Transverse colon (tissue), 4 donors: ENCODE measurements at places on chromosomes 2 and 18. TPM values are rescaled to one million over a fixed set of nuclear protein-coding genes. Genes with fewer than 3 reads are reported as not detected.

GRCh38 chr2:207231106-207231865 lies 65.5 kb upstream of the KLF7 start:
- no peaks in the 10 kb centered on the region for H3K27me3 ChIP-seq
- DNase-seq: no peak
- peaks cover 9% of the 10 kb centered on the region for H3K4me1 ChIP-seq
- no peak overlapping the region for H3K27ac ChIP-seq

DNA sequence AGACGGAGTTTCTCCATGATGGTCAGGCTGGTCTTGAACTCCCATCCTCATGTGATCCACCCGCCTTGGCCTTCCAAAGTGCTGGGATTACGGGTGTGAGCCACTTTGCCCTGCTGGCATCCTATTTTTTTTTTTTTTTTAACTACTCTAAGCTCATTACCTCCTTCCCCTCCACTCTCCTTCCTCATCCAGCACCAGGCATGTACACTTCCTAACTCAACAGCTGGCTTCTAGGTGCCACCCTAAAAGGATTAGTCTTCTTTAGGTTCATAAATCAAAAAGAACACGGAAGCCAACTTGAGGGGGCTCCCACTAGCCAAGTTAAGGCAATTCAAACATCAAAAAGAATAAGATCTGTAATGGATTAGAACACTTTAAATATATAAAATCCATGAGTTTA lies 70.6 kb upstream of the TEX51 start:
- no peak for DNase-seq
- no peaks in the 10 kb centered on the region for H3K36me3 ChIP-seq
- no peaks in the 10 kb centered on the region for H3K4me1 ChIP-seq
- no peaks in the 10 kb centered on the region for H3K27me3 ChIP-seq

- H3K27ac ChIP-seq: no peak overlapping the region
- DNase-seq: no peak
- no peaks in the 10 kb centered on the region for H3K4me1 ChIP-seq
- no peaks in the 10 kb centered on the region for H3K36me3 ChIP-seq
- H3K4me3 ChIP-seq: no peak overlapping the region
Measured at GRCh38 chr2:83661711-83662110, 797.4 kb downstream of the SUCLG1 start.

DNA sequence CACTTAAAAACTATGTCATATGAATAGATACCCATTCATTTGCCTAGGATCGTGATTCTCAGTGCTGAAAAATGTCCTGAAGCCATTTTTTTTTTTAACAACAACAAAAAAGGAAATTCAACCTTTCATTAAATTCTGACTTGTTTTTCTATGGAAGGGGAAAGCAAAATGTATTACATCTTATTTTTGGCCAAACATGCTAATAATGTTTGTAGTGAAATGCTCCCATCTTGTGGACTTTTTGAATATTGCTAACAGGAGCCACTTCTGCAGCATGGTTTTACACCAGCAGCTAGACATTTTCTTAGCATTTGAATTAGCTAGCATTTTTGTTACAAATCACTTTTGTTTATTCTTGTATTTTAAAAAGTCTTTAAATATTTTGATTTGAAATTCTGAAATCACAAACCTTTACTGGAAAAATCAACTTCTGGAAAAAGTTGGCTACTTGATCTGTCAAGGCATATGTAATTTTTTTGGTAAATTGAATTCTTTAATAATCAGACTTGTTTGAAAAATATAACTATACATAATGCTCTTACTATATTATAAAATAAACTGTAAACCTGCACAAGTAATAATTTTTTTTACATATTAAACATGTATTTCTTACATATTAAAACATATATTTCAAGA lies 75.8 kb downstream of the KIDINS220 start:
- no peaks in the 10 kb centered on the region for H3K27me3 ChIP-seq
- no peaks in the 10 kb centered on the region for H3K36me3 ChIP-seq
- no peak overlapping the region for H3K27ac ChIP-seq
- no peaks in the 10 kb centered on the region for H3K4me1 ChIP-seq
- H3K4me3 ChIP-seq: no peak overlapping the region

DNA sequence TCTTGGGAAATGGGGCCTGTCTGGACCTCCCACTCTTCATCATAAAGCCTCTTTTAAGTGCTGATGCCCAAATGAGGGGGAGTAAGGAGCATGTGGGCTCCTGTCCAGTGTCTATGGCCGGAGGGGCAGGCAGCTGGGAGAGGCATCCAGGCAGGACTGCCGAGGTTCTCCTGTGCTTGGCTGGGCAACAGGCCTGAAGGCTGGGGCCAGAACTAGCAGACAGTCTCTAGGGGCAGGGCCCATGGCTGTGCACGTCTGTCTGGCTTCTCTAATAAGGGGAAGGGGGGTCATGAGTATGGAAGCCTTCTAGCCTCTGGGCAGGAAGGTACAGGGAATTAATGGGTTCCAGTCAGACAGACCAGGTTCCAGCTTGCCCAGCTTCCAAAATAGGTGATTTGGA lies 128.6 kb downstream of the SMAD2 start:
- no peaks in the 10 kb centered on the region for H3K4me1 ChIP-seq
- H3K27me3 ChIP-seq: no peaks in the 10 kb centered on the region
- DNase-seq: no peak
- no peak overlapping the region for H3K4me3 ChIP-seq

GRCh38 chr2:165113414-165113813 lies 90.4 kb downstream of the SCN3A start:
- H3K36me3 ChIP-seq: no peaks in the 10 kb centered on the region
- DNase-seq: no peak
- no peaks in the 10 kb centered on the region for H3K27me3 ChIP-seq
- H3K4me3 ChIP-seq: no peak overlapping the region
- H3K4me1 ChIP-seq: no peaks in the 10 kb centered on the region

DNA sequence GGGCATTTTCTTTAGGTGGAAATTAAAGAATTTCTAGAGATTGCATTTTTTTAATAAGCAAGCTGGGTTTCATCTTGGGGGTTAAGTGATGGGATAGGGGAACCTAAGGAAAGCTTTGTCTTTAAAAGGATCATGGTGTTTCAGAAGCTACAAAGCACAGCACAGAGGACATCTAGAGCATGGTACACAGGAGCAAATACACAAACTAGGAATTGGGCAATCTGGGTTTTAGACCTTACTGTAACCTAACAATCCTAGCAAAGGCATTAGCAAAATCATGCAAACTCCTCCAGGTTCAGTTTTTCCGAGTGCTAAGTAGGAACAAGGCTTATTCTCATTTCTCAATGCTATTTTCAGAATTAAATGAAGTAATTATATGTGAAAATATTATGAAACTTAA lies 134.1 kb downstream of the CD226 start:
- no peak overlapping the region for H3K4me3 ChIP-seq
- H3K27ac ChIP-seq: no peak overlapping the region
- H3K36me3 ChIP-seq: no peaks in the 10 kb centered on the region
- no peaks in the 10 kb centered on the region for H3K27me3 ChIP-seq
- H3K4me1 ChIP-seq: no peaks in the 10 kb centered on the region

DNA sequence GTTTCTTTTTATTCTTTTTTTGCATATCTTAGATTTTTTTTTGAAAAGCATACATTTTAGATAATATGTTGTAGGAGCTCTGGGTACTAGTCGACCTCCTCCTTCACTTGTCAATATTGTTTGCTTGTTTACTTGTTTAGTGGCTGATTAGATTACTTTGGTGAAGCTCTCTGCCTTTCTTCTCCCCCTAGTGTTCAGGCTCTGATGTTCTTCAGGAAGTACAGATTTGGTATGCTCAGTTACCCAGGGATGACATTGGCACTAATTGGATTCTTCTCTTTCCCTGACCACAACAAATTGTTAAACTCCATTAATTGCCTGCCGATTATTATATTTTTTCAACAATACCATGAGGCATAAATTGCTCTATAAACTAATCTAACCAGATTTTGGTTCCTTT lies 491.2 kb downstream of the SUCLG1 start:
- no peak for DNase-seq
- no peak overlapping the region for H3K4me3 ChIP-seq
- H3K27me3 ChIP-seq: no peaks in the 10 kb centered on the region
- no peaks in the 10 kb centered on the region for H3K36me3 ChIP-seq

DNA sequence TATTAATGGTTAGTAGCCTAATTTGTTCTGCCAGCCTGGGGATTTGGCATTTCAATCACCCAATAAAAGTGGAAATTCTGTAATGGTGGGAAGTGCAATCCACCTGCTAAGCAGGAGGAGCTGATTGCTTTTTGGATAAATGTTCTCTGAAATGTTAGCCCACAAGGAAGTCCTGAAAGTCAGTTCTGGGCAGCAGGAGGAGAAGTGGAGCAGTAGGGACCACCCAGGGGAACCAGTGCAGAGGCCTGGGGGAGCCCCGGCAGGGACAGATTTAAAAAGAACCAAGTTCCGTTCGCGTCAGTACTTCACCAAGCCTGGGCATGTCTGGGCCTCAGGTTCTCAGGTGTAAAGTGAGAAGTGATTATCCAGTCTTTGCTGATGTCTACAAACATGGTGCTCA lies 248.5 kb upstream of the RAB6C start:
- H3K27ac ChIP-seq: no peak overlapping the region
- no peak overlapping the region for H3K4me3 ChIP-seq
- H3K4me1 ChIP-seq: no peaks in the 10 kb centered on the region
- no peaks in the 10 kb centered on the region for H3K36me3 ChIP-seq

DNA sequence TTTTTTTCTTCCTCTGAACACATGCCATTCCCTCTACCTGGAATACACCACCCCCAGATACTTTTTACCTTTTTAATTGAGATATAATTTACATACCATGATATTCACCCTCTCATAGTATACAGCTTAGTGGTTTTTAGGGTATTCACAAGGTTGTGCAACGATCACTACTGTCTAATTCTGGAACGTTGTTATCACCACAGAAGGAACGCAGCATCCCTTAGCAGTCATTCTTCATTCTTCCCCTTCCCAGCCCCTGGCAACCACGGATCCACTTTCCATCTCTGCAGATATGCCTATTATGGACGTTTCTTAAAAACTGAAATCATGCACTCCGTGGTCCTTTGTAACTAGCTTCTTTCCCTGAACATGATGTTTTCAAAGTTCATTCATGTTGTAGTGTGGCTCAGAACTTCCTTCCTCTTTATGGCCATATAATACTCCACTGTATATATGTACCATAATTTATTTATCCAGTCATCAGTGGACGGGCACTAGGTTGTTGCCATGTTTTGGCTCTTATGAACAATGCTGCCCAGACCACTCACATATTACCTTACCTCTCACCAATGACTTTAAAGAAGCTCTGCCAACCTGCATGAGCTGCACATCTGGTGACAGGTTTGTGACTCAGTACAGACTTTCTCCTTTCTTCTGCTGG lies 168.9 kb downstream of the CTIF start:
- H3K36me3 ChIP-seq: no peaks in the 10 kb centered on the region
- no peak overlapping the region for H3K4me3 ChIP-seq
- no peak for DNase-seq
- no peaks in the 10 kb centered on the region for H3K4me1 ChIP-seq
- H3K27ac ChIP-seq: no peak overlapping the region
- no peaks in the 10 kb centered on the region for H3K27me3 ChIP-seq

- no peak overlapping the region for H3K4me3 ChIP-seq
- H3K27ac ChIP-seq: no peak overlapping the region
- H3K27me3 ChIP-seq: no peaks in the 10 kb centered on the region
- no peaks in the 10 kb centered on the region for H3K4me1 ChIP-seq
- no peaks in the 10 kb centered on the region for H3K36me3 ChIP-seq
- DNase-seq: no peak
Measured at GRCh38 chr2:191571163-191571769, 106.7 kb upstream of the NABP1 start.

DNA sequence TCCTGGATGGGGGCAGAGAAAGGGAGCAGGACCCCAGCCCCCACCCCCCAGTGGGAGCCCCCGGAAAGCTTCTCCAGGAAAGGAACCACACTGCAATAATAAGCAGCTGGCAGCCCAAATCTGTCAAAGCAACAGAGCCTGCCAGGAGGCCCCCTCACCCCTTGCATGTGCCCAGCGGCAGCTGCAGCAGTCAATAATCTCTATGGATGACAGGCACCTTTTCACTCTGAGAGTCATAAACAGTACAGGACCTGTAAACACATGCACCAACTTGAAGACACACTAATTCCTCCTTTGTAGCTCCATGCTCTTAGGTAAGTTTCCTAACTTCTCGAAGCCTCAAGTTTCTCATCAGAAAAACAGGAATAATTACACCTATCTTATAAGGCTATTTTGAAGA lies 26.2 kb upstream of the KDM3A start:
- H3K4me1 ChIP-seq: no peaks in the 10 kb centered on the region
- H3K27ac ChIP-seq: no peak overlapping the region
- no peaks in the 10 kb centered on the region for H3K36me3 ChIP-seq
- no peak overlapping the region for H3K4me3 ChIP-seq

Gene AFF3
- 20.2 TPM for total RNA-seq

- H3K4me3 ChIP-seq: peak overlapping the region; percentile 86
- no peaks in the 10 kb centered on the region for H3K36me3 ChIP-seq
- peak; percentile 73 for DNase-seq
- peaks cover 22% of the 10 kb centered on the region for H3K4me1 ChIP-seq
- H3K27me3 ChIP-seq: no peaks in the 10 kb centered on the region
Measured at GRCh38 chr2:84906108-84906899, 848 bp downstream of the TMSB10 start.

Gene KCNF1
- not detected for total RNA-seq

DNA sequence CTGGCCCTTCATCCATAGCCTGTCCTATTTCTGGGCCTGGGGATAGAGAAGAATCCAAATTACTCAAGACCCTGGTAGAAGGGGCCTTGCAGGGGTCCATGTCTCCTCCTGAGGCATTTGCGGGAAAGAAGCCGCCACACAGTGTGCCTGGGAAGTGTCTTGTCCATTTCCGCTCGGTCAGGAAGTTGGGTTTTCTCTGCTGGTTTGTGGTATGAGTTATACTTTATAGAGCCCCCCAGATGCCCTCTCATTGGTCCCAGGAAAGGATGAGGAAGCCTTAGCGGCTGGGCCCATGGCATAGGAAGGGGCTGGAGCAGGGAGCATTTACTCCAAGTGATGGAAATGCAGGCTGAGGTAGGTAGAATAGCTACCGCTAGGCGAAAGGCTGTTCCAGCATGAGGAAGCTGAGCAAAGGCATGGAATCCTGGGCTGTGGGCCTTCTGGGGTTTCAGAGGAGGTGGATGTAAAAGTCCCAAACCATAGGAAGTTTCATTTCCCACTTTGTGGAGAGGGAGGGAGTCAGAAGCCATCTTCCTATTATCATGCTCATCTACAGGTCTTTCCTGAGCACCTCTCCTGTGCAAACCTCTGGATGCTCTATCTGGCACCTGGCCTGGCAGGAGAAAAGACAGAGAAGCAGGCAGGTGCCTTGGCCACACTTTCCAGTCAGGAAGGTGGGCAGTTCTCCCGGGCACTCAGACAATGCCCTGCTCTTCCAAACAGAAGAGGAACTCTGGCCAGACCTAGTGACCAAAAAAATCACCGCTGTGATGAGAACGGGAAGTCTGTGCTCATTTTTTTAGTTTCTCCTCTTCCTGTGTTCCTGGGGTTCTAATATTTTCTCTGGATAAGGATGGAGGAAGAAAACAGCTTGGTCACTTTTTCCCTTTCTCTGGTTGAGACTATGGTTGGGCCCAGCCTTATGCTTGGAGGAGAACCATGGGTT lies 2.6 kb upstream of the CD207 start:
- peaks cover 9% of the 10 kb centered on the region for H3K27me3 ChIP-seq
- H3K4me3 ChIP-seq: no peak overlapping the region
- DNase-seq: no peak

Gene FIGLA
- total RNA-seq: not detected
